RPMI8226 (cell line): ENCODE measurements at places on chromosomes 7 and 10.

- no peak for DNase-seq
These were observed 458.8 kb upstream of the SORCS1 start for GRCh38 chr10:107623292-107623691.

- DNase-seq: no peak
These were observed 5.3 kb upstream of the ZNRF2 start for GRCh38 chr7:30278849-30279652.

DNA sequence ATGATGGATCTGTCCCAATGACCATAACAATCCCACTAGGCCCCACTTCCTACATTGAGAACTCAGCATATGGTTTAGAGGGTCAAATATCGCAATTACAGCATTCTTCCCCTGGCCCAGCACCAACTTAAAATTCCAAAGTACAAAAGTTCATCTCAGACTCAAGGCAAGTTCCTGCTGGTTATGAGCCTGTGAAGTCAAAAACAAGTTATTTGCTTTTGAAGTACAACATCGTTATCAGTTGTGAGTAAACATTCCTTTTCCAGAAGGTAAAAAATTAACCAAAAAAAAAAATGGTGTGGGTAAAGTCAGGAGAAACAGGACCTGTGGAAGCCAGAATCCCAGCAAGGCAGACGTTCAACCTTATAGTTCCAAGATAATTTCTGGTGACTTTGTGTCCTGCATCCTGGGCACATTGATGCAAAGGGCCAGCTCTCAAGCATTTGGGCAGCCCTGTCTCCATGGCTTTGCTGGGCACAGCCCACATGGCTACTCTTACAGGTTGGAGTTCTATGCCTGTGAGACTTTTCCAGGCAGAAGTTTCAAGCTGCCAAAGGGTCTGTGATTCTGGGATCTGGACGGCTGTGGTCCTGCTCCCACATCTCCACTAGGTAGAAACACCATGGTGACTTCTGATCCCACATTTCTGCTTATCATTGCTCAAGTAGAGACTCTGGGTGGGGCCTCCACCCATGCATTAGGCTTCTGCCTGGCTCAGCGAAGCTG, 37.5 kb downstream of the AKR1C8 start:
- no peak for DNase-seq

DNA sequence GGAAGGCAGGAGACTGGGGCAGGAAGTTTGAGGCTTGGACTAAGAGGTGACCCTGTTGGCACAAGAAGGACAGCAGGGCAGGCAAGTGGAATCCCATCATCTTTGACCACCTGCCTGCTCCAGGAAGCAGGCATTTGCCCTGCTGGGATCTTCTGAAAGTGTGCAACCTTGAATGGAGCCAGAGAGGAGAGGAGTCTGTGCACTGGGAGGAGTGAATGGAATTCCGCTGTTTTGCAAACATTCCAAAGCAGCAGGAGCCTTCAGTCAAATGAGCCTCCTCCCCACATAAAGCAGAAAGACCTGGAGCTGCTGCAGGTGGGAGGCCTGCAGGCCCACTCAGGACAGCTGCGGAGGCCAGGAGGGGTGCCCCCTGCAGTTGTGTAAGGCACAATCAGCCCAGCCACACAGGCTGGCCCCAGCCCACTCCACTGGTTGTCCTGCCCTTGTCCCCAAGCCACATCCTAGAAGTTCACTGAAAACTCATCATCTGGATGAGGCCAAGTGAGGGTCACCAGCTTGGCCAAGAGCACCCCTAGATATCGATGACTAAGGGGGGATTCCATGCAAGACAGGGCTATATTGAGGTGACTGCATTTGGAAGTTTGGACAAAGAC, 249.5 kb downstream of the RPS24 start:
- DNase-seq: no peak

- no peak for DNase-seq
These were observed 11.0 kb downstream of the MYO1G start for GRCh38 chr7:44967571-44968446.
